Pons (tissue), 1 donor: ENCODE measurements at places on chromosomes 2 and 18.

DNA sequence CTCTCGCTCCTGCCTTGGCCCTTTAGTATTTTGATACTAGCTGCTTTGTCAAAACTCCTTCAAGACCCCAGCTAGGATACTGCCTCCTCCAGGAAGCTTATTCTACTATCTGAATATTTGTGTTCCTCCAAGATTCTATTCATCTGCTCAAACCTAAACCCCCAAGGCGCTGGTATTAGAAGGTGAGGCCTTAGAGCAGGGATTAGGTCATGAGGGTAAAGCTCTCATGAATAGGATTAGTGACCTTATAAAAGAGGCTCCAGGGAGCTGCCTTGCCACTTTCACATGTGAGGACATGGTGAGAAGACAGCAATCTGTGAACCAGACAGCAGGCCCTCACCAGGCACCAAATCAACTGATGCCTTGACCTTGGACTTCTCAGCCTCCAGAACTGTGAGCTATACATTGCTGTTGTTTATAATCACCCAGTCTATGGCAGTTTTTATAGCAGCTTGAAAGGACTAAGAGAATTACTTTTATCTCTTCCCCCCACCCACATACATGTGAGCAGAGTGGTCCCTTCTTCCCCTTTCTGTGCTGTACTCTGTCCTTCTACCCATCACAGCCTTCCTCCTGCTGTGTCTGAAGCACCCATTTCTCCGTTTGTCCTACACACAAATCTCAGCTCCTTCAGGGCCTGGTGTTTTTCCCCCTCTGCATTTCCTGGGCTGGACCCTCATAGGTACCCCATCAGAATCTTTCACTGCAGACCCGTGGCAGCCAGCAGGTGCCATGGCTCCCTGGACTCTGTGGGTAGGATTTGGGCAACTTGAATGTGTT lies 54.5 kb downstream of the HS1BP3 start:
- no peak for DNase-seq

DNA sequence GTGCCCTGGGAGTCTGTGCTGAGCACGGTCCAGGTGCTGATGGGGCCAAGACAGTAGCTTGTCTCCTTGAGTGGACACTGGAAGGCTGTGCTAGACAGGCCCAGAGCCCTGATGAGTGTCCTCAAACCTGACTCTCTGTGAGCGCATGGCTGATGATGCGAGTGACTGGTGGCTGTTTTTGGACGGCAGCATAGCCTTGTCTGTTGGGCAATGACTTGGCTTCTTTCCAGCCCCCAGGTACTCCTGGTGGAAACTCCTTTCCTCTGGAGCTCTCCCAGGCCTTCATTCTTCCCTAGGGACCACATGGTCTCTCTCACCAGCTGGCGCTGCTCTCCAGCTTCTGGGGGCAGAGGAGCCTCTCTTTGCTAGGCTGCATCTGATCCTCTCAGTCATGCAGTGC lies 207.6 kb upstream of the SMIM21 start:
- DNase-seq = no peak

GRCh38 chr2:138531913-138532312 lies 30.3 kb downstream of the SPOPL start:
- no peak for DNase-seq

DNA sequence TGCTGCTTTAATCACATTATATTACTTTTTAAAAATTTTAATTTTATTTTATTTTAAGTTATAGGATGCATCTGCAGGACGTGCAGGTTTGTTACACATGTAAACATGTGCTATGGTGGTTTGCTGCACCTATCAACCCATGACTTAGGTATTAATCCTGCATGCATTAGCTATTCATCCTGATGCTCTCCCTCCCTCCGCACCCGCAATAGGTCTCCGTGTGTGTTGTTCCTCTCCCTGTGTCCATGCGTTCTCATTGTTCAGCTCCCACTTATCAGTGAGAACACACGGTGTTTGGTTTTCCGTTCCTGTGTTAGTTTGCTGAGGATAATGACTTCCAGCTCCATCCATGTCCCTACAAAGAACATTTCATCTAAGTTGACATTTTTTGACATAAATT lies 283.2 kb downstream of the CYRIA start:
- DNase-seq = no peak

- no peak for DNase-seq
Observed at GRCh38 chr2:83596592-83597282, 862.3 kb downstream of the SUCLG1 start.

GRCh38 chr18:74870950-74871349 lies 273.3 kb downstream of the ZNF407 start:
- DNase-seq = no peak

- no peak for DNase-seq
Observed at GRCh38 chr2:120526047-120526562, 180.2 kb downstream of the INHBB start.

DNA sequence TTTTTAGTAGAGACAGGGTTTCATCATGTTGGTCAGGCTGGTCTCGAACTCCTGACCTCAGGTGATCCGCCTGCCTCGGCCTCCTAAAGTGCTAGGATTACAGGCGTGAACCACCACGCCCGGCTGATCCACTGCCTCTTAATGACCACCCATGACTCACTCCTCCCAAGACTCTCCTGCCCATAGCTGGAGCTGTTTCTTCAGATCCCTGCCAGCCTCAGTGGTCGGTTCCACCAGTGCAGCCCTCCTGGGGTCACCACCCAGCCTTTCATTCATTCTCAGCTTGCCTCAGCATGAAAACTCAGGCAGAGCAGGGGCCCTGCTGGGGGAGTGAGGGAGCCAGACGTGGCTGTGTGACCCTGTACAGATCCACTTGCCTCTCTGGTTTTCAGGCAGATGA lies 12.5 kb downstream of the KCNIP3 start:
- no peak for DNase-seq
